ENCODE measurements at places on chromosomes 5 and 9.

- DNase-seq = no peak
Measured at GRCh38 chr5:82376307-82376706, 98.2 kb upstream of the RPS23 start.

DNA sequence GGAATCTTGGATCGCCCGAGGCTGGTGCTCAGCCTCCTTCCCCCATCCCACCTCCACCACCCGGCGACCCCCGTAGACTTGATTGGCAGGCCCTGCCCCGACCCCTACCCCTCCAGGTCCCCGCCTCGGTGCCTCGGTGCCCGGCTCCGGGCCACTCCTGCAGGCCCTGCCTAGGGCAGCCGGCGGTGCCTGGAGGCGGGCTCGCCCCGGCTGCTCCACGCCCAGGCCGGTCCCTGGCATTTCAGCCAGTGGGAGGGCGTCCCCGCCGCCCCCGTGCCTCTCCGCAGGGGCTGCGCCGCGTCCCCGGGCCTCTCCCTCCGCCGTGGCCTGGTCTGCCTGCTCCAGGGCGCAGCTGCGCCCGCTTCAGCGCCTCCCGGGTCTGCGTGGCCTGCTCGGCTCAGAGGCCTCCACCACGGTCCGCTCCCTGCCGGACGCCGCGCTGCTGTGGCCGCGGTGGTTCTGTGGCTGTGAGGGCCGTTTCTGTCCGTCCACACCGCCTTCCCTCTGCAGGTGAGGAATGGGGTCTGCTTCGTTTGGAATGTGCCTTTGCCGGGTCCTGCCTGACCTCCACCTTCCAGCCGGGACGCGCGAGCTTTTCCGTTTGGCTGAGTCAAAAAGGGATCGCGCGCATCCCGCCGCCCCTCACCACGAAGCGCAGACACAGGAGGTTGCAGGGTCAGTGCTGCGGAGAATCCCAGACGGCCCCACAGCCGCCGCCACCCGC, 48.3 kb upstream of the IRX4 start:
- DNase-seq = no peak

GRCh38 chr9:37128051-37128450, 7.7 kb downstream of the ZCCHC7 start:
- DNase-seq = no peak

DNA sequence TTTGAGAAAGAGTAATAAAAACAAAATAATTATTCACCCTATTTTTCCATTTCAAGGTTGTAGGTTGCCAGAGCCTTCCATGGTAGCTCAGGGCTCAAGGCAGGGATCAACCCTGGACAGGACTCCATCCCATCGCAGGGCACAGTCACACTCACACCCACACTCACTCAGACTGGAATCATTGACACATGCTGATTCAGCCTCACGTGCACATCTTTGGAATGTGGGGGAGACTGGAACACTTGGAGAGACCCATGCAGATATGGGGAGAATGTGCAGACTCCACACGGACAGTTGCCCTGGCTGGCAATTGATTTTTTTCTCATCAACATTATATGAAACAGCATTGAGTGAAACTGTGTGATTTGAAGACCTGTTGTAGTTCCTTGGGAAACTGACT, 234.1 kb downstream of the ADGRV1 start:
- DNase-seq = no peak

GRCh38 chr9:35918780-35919179, 9.5 kb downstream of the SPAAR start:
- no peak for DNase-seq

DNA sequence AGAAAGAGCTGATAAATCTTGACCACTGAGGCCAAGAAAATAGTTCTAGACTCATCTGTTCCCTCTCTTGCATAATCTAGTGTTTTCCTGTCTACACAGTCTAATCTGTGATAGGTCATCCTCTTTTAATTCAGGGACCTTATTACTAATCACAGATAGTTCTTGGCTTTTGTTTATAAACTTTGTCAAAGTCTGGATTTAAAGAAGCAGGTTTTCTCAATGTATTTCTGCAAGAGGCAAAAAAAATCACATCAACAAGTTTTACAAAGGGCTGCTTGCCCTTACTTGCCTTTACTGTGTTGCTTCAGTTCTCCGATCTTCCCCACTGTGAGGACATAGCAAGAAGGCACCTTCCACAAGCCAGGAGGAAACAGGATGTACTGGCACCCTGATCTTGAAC, 43.9 kb upstream of the MTAP start:
- DNase-seq = no peak

DNA sequence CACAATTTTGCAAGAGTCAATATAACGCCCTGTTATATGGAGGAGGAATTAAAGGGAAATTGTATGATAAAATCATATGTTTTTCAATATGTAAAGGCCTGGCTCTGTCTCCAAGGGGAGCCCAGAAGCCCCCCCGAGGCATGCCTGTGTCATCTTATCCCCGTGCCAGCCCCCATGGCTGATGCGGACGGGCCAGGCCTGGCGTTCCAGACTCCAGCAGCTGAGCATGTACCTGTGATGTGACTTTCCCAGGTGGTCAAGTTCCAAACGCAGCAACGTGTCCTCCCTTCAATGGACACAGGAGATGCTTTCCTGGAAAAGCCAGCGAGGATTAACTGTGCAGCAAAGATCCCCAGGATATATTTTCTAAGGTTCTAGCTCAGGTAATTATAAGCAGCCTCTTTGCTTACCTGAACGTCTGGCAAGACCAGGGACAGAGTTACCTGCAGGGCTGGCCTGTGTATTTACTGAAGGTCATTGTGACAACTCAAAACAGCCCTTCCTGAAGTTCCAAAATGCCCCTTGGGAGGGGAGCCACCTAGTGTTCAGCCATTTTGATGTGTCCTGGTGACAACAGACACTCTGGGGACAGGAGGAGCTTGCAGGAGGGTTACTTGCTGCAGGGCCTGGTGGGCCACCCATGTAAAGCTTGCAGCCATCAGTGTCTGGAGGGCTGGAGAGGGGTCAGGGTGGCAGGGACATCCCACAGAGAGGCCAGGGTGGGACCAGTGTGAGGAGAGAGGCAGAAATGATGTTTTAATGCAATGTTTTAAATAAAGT, 53.3 kb upstream of the RNU6ATAC start:
- no peak for DNase-seq

- no peak for DNase-seq
Measured at GRCh38 chr9:83285445-83286225, 222.7 kb upstream of the RASEF start.
